ENCODE measurements at places on chromosomes 6 and 20. TPM values are rescaled to one million over a fixed set of nuclear protein-coding genes. Genes with fewer than 3 reads are reported as not detected.

Gene QRSL1
- total RNA-seq = 8.2 TPM

Gene DPPA5
- not detected for total RNA-seq

Gene RIN2
- total RNA-seq = 38.9 TPM

Gene UBD
- not detected for total RNA-seq

Gene NCOA5
- total RNA-seq = 20.2 TPM

Gene RSPO4
- total RNA-seq = not detected
